ENCODE measurements at places on chromosomes 6 and 20.
A peak's percentile ranks its signal among the peaks of the same experiment; 100 is the strongest.

DNA sequence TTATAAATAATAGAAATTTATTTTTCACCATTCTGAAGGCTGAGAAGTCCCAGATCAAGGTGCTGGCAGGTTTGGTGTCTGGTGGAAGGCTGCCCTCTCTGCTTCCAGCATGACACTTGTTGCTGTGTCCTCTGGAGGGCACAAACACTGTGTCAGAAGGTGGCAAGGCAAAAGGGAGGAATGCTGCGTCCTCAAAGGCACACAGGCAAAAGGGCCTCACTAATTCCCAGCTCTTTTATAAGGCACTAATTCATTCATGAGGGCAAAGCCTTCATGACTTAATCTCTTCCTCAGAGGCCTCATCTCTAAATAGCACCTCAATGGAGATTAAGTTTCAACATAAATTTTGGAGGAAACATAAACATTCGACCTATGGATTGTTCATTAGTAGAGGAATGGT lies 209.5 kb upstream of the SMLR1 start:
- no peak for DNase-seq

DNA sequence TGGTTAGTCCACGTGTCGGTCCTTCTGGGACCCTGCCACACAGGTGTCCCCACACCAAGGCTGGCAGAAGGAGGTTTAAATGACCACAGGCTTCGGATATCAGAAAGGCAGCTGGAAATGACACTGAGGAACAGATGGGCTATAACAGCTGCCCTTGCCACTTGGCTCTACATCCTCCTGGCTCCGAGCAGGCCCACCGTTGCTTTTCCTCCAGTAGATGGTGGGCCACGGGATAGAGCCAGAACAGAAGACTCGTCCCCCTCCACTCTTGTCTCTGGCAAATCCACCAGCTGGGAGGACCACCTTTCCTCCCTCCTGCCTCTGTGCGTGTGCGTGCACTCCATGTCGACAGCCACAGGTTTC lies 17.6 kb downstream of the WRNIP1 start:
- DNase-seq = no peak

GRCh38 chr20:4154958-4155411 lies 139.6 kb upstream of the RNF24 start:
- no peak for DNase-seq

DNA sequence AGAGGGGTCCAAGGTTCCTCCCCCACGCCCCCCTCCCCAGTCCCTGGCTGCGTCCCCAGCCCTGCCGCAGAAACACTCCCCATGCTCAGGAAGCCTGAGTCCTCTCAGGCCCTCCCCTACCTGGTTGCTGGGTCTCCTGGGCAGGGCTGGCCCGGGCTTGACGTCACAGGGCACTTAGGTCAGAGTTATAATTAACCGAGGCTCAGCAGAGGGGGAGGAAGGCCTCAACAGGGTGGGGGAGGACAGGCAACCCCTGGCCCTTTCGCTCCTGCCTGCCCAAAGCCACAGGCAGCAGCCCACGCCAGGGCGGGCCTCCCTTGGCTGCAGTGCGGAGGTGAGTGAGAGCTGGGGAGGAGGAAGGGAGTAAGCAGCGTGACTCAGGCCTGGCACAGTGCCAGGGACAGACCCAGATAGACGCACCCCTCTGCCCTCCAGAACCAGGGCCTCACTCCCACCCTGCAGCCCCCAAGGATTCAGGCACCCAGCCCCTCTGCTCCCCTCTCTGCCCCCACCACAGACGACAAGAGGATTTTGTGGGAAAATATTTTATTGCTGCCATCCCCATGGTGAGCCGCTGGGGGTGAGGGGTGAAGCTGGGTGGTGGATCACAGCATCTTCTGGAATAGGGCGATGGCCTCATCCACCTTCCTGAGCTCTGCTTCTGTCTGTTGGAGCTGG lies at the start of gene VWA7:
VWA7 (minus strand) TSS at position 340 of the 678 bp plus-strand sequence. CDS start 549 bp downstream, outside the sequence.
- peak; percentile 77 for DNase-seq

- DNase-seq = no peak
Measured at GRCh38 chr20:17663040-17663399, 19.0 kb downstream of the RRBP1 start.

- DNase-seq = no peak
Measured at GRCh38 chr6:166800137-166800536, 156.2 kb downstream of the RNASET2 start.

- DNase-seq = no peak
Measured at GRCh38 chr6:108845145-108845544, 3.1 kb upstream of the ARMC2 start.

DNA sequence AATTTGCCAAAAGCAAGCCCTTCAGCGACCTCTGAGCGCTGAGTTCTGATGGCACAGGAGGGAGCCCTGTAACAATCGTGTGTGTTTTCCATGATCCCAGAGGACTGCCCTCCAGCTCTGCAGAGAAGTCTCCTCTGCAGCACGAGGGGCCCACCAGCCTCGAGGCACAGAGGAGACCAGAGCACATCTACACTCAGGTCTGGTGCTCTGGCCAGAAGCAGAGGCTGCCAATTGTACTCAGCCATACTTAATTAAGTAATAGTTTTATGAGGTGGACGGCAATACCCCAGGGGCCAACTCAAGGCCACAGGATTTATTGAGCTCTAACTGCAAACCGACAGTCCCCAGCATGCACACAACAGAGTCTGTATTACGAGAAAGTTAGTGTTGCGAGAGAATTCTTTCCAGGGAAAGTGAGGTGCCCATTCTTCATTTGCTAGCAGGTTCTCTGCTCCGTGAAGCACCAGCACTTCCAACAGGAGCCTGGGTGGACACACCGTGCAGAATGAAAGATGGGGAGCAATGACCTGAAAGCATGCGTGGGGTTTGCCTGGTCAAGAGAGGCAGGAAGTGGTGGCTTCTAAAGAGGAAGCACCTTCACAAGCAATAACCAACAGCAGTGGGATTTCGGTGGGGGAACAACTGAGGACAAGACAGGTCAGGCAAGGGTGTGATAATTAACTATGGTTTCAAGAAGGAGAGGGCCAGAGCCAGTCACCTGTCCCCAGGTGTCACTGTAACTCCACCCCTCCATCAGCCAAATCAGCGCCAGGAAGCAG lies 92.8 kb upstream of the FOXC1 start:
- DNase-seq = no peak

GRCh38 chr6:158843751-158844683 lies 24.8 kb upstream of the EZR start:
- DNase-seq = no peak

GRCh38 chr6:150032598-150032997 lies 7.3 kb upstream of the RAET1L start:
- DNase-seq = no peak

DNA sequence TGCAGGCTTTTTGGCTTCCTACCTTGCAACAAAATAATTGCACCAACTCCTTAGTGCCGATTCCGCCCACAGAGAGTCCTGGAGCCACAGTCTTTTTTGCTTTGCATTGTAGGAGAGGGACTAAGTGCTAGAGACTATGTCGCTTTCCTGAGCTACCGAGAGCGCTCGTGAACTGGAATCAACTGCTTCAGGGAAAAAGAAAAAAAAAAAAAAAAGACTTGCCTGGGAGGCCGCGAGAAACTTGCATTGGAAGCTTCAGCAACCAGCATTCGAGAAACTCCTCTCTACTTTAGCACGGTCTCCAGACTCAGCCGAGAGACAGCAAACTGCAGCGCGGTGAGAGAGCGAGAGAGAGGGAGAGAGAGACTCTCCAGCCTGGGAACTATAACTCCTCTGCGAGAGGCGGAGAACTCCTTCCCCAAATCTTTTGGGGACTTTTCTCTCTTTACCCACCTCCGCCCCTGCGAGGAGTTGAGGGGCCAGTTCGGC lies 420 bp downstream of the SOX4 start:
- peak; percentile 17 for DNase-seq

- DNase-seq = no peak
Measured at GRCh38 chr6:150478656-150479545, 110.1 kb downstream of the IYD start.

DNA sequence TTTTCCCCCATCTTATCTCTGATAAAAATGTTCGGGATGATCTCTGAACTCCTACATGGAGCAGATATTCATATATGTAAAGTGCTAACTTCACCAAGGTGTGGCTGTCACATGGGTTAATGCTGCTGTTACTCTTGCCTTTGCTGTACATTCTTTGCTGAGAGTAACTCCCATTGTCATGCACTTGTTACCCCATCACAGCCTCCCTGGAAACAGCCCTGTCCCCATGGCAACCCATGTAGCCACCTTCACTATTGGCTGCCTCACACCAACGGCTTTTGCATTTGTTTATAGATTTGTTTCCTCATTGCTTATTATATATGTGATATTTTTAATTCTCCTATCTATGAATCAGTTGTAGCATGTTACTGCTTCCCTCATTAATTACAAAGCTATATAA lies 17.3 kb upstream of the IBTK start:
- DNase-seq = no peak

GRCh38 chr20:5290596-5290995 lies 26.2 kb downstream of the PROKR2 start:
- DNase-seq = no peak

DNA sequence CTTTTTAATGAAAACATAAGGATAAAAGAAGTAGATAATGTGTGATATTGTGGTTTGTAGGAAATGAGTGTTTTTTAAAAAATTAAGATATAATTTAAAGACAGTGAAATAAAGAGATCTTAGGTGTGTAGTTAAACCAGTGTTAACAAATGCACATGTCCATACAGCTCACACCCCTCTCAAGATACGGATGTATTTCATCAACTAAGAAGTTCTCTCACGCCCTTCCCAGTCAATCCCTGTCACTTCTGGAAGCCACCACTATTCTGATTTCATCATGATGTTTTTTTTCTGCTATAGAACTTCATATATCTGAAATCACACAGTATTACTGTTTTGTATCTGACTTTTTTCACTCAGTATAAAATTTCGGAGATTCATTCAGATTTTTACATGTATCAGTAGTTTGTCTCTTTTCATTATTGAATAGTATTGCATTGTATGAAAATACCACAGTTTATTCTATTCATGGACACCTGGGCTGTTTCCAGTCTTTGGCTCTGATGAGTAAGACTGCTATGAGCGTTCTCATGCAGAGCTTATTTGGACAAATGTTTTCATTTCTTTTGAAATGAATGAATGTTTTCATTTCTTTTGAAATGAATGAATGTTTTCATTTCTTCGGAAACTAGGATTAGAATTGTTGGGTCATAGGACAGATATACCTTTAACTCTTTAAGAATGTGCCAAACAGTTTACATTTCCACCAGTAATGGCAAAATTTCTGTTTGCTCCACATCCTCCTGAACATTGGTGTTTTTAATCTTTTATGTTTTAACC lies 49.7 kb upstream of the ELOVL5 start:
- DNase-seq = no peak

DNA sequence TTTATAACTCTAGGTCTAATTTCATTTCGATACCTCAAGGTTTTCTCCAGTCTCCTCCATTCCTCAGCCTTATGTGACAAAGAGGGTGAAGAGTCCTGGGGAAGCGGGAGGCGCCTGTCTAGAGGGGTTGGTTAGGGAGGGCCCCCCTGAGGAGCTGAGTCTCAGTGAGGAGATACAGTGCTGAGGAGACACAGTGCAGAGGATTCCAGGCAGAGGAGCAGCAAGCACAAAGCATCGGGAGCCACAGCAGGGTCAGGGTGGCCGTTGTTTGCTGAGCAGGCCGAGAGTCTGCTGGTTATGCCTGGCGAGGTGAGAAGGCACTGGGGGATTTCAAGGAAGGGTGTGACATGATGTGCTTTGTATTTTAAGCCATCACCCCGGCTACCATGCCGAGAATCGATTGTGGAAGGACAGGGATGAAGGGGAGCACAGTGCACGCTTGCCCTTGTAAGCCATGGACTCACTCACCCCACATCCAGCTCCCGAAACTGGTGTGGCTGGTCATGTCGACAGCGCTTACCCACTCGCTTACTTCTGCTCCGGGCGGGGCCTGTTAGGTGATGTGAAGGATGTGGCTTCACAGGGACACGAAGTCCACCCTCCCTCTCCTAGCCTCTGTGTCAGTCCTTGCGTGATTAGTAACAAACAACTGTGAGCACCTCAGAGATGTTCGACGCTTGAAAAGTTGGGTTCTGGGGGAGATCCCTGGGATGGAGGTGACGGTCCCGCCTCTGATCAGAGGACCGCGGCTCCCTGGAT lies 30.2 kb downstream of the FAM50B start:
- DNase-seq = no peak

DNA sequence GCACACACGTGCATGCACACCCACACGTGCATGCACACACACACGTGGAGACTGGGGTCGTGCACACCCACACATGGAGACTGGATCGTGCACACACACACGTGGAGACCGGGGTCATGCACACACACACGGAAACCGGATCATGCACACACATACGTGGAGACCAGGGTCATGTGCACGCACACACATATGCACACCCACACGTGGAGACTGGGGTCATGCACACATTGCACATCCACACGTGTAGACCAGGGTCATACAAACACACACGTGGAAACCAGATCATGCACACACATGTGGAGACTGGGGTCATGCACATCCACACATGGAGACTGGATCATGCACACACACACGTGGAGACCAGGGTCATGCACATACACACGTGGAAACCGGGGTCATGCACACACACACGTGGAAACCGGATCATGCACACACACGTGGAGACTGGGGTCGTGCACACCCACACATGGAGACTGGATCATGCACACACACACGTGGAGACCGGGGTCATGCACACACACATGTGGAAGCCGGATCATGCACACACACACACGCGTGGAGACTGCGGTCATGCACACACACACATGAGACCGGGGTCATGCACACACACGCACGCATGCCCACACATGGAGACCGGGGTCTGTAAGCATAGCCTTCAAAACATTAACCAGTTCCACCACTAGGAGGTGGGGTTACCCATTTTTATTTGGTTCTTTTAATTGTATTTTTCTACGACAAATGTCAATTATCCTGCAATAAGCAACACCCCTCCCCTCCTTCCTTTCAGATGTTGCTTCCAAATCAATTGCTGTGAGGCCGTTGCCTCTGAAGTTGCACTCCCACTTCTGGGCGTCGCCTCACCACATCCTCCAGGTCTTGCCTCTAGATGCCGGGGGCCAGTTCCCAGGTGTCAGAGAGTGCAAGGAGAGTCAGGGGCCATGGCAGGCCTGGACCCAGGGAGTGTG lies 95.8 kb downstream of the TMEM242 start:
- DNase-seq = no peak

DNA sequence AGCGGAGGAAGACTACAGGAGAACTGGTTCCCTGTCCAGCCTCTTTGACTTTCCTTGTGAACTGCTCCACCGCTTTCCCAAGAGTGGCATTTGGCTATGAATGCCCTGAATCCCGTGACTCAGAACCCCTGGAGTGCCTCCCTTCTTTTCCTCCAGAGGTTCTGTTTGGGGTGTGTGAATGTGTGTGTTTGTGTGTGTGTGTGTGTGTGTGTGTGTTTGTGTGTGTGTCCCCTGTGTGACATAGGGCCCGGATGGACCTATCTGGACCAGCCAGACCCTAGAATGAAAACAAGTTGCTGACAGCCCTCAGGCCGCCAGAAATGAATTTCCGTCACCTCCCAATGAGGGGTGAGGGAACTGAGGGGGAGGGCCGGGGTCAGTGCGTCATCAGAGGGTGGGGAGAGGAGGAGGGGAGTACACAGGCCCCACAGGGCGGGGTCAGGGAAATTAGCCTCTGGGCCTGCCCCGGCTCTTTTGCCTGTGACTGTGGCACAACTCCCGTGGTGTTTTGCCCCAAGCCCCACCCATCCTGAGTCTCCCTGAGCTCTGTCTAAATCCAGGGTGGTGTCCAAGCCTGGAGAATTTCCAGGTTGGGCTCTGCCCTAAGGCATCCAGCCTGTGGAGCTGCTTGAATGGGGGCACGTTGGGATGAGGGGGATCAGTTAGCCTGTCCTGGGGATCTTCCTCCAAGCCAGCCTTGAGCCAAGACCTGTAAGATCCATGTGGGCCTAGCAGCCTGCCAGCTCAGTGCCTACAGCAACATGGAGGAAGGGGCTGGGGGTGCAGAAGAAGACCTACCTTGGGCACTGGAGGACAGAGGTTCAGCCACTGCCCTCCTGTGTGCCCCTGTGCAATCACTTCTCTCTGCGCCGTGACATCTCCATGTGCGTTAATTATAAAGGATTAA lies 15.2 kb upstream of the MRPS18A start:
- DNase-seq = peak; percentile 13
